Progenitor cell of endocrine pancreas (in vitro differentiated cells): ENCODE measurements at places on chromosomes 1 and 21. TPM values are rescaled to one million over a fixed set of nuclear protein-coding genes. Genes with fewer than 3 reads are reported as not detected.

LENEP gene
- 0.84 TPM in 2 replicates for total RNA-seq

DNA sequence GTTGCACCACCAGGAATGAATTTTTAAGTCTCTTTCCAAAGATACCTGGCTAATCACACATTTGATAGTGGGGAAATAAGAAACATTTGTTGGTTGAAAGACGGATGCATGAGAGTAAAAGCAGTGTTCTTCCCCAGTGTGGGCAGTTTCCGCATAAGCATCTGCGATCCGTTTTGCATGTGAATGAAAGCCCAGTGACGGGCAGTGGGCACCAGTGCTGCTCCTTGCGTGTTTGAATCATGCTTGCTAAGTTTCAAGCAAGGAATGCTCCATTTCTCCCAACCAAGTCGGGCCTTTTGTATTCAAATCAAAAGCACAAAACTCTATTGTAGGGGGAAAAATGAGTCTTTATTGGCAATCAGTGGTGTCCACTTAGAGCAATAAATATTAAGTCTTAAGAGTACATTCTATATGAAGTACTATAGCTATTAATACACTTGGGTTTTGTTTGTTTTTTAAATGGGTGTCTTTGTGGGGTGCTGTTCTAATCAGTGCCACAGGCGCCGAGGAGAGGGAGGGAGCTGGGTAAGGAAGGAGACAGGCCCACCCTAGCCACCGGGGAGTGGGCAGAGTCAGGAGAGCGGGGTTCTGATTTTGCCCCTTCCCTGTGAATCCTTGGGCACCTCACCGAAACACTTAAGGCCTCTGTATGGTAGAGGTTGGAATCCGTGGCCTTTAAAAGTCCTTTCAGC lies 750 bp upstream of the PTGFRN start:
- H3K4me3 ChIP-seq = peak overlapping the region; percentile 89
- DNase-seq = no peak
- no peaks in the 10 kb centered on the region for H3K36me3 ChIP-seq
- peak overlapping the region; percentile 92 for H3K27ac ChIP-seq

GRCh38 chr1:89269277-89269676 lies 3.4 kb downstream of the GBP5 start:
- H3K27me3 ChIP-seq = no peaks in the 10 kb centered on the region
- H3K4me1 ChIP-seq = no peaks in the 10 kb centered on the region
- no peak overlapping the region for H3K27ac ChIP-seq
- H3K36me3 ChIP-seq = no peaks in the 10 kb centered on the region
- H3K4me3 ChIP-seq = no peak overlapping the region

NUDT4B gene
- 0.78 and 1.7 TPM in 2 replicates for total RNA-seq

DNA sequence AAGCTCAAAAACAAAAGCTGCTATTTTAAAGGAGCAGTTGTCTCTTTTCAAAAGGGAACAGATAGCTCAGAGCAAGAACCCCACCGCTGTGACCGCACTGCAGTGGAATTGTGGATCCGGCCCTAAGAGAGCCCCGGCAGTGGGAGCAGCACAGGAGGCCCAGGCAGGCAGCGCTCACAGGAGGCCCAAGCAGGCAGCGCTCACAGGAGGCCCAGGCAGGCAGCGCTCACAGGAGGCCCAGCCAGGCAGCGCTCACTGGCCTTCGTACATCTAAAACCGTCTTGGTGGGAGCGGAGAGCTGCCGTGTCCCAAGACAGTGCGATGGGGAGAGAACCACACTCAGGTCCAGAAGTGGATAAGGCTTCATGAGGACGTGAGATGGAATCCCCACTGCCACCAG lies 4.0 kb downstream of the TFF3 start:
- DNase-seq = no peak
- H3K27me3 ChIP-seq = peaks cover 10% of the 10 kb centered on the region
- no peak overlapping the region for H3K4me3 ChIP-seq
- H3K27ac ChIP-seq = no peak overlapping the region
- peaks cover 28% of the 10 kb centered on the region for H3K4me1 ChIP-seq
